ENCODE measurements at places on chromosomes 1 and 21. TPM values are rescaled to one million over a fixed set of nuclear protein-coding genes. Genes with fewer than 3 reads are reported as not detected.

C4BPB gene
- total RNA-seq: not detected

STX12 gene
- 27.7 TPM for total RNA-seq

DNA sequence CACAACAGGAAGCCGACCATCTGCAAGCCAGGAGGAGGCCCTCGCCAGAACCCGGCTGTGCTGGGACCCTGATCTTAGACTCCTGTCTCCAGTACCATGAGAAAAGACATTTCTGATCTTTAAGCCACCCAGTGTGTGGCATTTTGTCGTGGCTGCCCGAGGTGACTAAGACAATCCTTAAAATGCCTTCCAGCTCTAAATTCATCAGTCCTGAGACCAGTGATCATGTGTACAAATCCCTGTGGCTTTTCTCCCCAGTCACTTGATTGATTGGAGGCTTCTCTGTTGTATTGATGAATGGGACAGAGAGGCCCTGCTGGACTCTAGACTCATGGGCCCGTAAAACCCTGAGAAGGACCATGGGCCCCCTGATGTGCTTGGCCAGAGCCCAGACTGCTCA lies 36.1 kb downstream of the B3GALT5 start:
- H3K36me3 ChIP-seq: no peaks in the 10 kb centered on the region
- H3K4me3 ChIP-seq: no peak overlapping the region
- DNase-seq: no peak
- H3K27me3 ChIP-seq: peaks cover 5% of the 10 kb centered on the region
- H3K4me1 ChIP-seq: no peaks in the 10 kb centered on the region

GRCh38 chr1:205243350-205244191 lies 15.8 kb downstream of the TMCC2 start:
- no peak overlapping the region for H3K27ac ChIP-seq
- H3K27me3 ChIP-seq: peaks cover 10% of the 10 kb centered on the region
- H3K4me3 ChIP-seq: no peak overlapping the region
- no peak for DNase-seq

GRCh38 chr1:204834336-204834735 lies 36.3 kb upstream of the NFASC start:
- peaks cover 58% of the 10 kb centered on the region for H3K27me3 ChIP-seq
- DNase-seq: no peak
- H3K4me3 ChIP-seq: no peak overlapping the region
- H3K36me3 ChIP-seq: peaks cover 10% of the 10 kb centered on the region
- no peak overlapping the region for H3K27ac ChIP-seq

- H3K27me3 ChIP-seq: no peaks in the 10 kb centered on the region
- H3K4me3 ChIP-seq: no peak overlapping the region
- H3K4me1 ChIP-seq: no peaks in the 10 kb centered on the region
- DNase-seq: no peak
These were observed 571.2 kb downstream of the ADGRL2 start for GRCh38 chr1:82371844-82372498.

MPZL1 gene
- 3.0 TPM for total RNA-seq

GRCh38 chr21:45525910-45526306 lies 16.3 kb downstream of the SLC19A1 start:
- DNase-seq: no peak
- no peaks in the 10 kb centered on the region for H3K27me3 ChIP-seq
- H3K36me3 ChIP-seq: no peaks in the 10 kb centered on the region
- peaks cover 3% of the 10 kb centered on the region for H3K4me1 ChIP-seq

RGL1 gene
- 1.0 TPM for total RNA-seq

DNA sequence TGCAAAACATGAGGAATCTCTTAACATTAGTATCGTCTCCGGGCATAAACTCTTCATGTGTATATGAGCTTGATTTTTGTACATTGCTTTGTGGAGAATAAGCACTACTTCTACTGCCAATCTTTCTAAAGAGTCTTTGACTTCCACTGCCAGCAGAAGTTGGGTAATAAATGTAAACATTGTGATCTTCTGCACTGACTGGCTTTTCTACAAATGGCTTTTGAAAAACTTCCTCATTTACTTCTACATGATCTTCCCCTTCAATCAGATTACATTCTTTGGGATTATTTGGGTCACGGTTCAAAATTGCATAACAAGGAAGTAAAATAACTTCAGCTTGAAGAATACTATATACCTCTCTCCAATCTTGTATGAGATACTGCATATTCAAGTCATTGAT lies 30.4 kb upstream of the SLC44A5 start:
- H3K4me3 ChIP-seq: no peak overlapping the region
- no peak for DNase-seq
- no peak overlapping the region for H3K27ac ChIP-seq
- no peaks in the 10 kb centered on the region for H3K4me1 ChIP-seq
- no peaks in the 10 kb centered on the region for H3K36me3 ChIP-seq
- H3K27me3 ChIP-seq: peaks cover 17% of the 10 kb centered on the region
